ENCODE measurements at places on chromosomes 3 and 15. TPM values are rescaled to one million over a fixed set of nuclear protein-coding genes. Genes with fewer than 3 reads are reported as not detected.
A peak's percentile ranks its signal among the peaks of the same experiment; 100 is the strongest.

- no peak for DNase-seq
Observed at GRCh38 chr3:56879436-56880215, 77.9 kb upstream of the ARHGEF3 start.

DNA sequence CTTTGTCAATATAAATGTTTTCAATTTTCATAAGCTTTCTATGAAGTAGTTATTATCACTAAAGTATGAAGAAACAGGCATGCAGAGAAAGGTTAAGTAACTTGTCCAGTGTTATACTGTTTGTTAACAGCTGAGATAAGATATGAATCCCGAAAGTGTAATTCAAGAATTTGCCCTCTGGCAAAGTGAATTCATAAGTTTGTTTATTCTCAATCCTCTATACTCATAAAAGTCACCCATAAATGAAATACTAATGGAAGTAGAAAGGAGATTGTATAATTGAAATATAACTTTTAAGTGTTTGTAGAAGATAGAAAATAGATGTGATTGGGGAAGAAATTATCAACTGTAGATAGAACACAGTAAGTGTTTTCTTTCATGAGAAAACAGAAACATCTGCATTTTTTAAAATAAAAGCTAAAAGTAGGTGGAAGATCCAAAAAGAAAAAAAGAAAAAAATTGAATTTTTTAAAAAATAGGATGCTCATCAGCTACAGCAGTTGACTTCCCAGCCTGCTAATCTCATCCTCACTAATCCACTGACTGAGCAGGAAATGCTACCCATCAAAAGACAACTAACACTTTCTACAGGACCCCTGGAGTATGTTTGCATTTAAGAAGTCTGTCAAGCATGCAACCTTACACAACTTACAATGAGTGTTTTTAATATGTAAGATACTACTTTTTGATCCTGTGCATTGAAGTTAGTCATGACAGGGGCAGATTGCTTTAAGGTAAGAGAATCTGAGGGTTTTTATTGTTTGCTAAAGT is 878.1 kb downstream of the SI start:
- no peak for DNase-seq

DNA sequence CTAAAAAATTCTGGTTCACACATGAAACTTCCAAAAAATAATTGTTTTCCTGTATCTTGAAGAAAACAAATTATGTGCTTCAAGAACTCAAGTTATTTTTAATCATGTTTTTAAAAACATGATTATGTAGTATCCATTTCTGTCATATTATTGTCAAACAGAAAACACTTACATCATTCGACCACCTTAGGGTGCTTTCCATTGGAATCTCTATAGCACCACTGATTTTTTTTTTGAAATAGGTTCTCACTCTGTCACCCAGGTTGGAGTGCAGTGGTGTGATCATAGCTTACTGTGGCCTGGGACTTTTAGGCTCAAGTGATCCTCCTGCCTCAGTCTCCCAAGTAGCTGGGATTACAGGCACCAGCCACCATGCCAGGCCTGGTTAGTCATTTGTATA is 457.3 kb downstream of the SI start:
- DNase-seq: no peak

- DNase-seq: peak; percentile 7
Observed at GRCh38 chr3:160544844-160545503, 20.4 kb downstream of the KPNA4 start.

GRCh38 chr3:192364316-192364715 is 363.0 kb downstream of the FGF12 start:
- no peak for DNase-seq

- no peak for DNase-seq
Observed at GRCh38 chr15:64070106-64070505, 23.5 kb downstream of the CIAO2A start.

GRCh38 chr3:29759411-29760225 is 478.7 kb downstream of the RBMS3 start:
- DNase-seq: no peak

DNA sequence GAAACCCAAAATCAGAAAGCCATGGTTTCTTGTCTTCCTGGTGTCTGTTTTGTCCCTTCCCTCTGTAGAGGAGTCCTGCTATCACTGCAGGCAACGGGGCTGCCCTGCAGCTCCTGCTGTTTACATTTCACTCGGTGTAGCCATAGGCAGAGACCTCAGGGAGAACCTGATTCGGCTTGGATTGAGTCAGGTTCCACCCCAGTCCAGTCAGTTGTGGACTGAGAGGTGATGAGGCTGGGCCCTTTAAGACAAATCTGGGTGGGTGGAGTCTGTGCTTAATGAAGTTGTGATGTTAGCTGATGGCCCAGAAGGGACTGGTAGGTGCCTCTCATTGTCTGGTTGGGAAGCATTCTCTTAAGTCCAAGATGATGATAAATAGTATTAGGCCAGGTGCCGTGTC is 35.7 kb downstream of the FLNB start:
- no peak for DNase-seq

DNA sequence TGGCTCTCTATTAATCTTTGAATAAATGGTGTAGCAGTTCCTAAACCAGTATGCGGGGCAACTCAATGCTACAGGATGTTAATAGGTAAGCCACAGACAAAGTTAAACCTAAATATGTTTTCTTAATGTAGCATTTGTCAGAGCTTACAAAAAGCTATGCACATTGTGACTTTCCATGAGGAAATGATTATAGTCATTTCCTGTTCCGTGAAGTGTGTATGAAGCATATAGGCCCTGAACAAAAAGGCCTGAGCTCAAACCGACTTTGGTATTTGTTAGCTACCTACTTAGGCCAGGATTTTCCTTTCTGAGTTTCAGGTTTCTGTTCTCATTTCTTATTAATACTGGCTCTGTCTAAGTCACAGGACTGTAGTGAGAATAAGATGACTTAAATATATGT is 14.2 kb downstream of the ZNF80 start:
- no peak for DNase-seq

The SEC22A gene
- polyA plus RNA-seq: 24.3 TPM

The CYP19A1 gene
- polyA plus RNA-seq: not detected

The CP gene
- 0.67 TPM for polyA plus RNA-seq

The NISCH gene
- 115 TPM for polyA plus RNA-seq

The PROK2 gene
- polyA plus RNA-seq: 0.29 TPM

The RPS27L gene
- 98.9 TPM for polyA plus RNA-seq

The ALDH1A3 gene
- 7.1 TPM for polyA plus RNA-seq

The CACNA2D2 gene
- polyA plus RNA-seq: 14.6 TPM
